ENCODE measurements at places on chromosomes 2 and 18. TPM values are rescaled to one million over a fixed set of nuclear protein-coding genes. Genes with fewer than 3 reads are reported as not detected.

The SLC11A1 gene
- total RNA-seq = 0.10 TPM

The NEURL3 gene
- 0.48 TPM for total RNA-seq

The CCDC74A gene
- total RNA-seq = 41.9 TPM

The ATIC gene
- 25.7 TPM for total RNA-seq

The FARSB gene
- total RNA-seq = 59.4 TPM

The TBR1 gene
- total RNA-seq = not detected

The SP140L gene
- 9.0 TPM for total RNA-seq

The IGFBP2 gene
- total RNA-seq = 3.5 TPM
